EH (cell line): ENCODE measurements at places on chromosomes 11 and 22.

- DNase-seq = peak; percentile 5
Measured at GRCh38 chr22:23565305-23565914, 14.7 kb downstream of the IGLL1 start.

DNA sequence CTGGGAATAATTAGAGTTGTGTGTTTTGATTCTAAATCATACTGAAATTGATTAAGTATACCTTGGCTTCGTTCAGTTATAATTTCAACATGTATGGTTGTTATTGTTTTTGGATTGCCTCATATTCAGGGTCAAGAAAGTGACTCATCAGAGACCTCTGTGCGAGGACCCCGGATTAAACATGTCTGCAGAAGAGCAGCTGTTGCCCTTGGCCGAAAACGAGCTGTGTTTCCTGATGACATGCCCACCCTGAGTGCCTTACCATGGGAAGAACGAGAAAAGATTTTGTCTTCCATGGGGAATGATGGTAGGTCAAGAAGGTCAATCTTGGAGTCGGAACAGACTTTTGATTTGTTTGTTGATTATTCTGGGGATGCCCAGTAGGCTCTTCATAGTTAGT is 40.4 kb downstream of the KMT2A start:
- DNase-seq = no peak

DNA sequence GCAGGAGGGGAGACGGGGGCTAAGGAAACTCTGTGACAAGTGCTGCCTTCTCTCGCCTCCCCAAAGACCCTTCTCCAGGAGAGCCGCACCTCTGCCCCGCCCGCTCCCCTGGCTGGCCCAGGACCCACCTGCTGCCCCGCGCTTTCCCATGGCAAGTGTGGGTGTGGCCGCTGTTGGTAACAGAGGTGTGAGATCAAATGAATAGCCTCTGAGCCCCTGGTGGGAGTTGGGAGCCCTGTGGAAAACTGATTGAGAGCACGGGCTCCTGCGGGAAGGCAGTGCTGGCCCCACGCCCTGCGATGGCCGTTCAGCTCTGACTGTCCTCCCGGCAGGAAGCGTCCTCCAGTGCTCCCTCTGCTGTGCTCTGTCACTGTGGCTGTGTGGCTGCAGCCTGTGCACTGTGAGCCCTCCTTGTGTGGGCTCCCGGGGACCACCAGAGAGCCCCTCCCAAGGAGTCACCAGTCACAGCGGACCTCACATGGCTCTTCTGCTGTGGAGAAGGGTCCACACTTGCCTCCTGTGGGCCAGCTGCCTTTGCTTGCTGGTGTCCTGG is 1275.9 kb downstream of the BRD1 start:
- DNase-seq = no peak

GRCh38 chr11:66684635-66685034 is 6.9 kb upstream of the RBM4B start:
- DNase-seq = no peak

- DNase-seq = peak; percentile 97
Measured at GRCh38 chr22:24289114-24289513, 18.5 kb downstream of the SPECC1L start.

DNA sequence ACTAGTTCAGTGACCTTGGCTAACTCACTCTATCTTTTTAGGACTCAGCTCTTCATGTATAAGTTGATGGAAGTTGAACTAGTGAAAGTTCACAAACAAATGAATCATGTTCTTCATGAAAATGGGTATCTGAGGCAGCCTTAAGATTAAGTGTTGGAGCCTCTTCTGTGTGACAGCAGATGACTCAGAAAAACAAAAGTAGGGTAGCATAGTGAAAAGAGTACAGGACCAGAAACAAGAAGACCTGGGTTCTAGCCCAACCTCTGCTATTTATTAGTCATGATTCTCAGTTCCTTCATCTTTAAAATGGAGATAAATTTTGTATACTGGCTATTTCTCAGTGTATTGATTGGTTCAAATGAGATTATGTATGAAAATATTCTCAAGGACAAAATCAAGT is 60.2 kb downstream of the USP35 start:
- no peak for DNase-seq

- no peak for DNase-seq
Measured at GRCh38 chr11:65241692-65242091, 20.1 kb upstream of the POLA2 start.

DNA sequence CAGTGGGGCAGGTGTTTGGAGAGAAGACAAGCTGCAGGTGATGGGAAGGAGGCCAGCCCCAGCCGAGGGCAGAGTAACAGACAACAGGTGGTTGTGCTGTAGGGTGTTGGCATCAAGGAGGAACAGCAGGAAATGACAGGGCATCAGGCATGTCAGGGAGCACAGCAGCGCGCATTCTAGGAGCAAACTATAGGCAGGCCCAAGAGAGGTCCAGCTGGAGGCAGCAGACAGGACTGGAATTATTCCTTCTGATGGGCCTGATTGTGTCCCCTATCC is 13.6 kb downstream of the ADM start:
- DNase-seq = no peak

DNA sequence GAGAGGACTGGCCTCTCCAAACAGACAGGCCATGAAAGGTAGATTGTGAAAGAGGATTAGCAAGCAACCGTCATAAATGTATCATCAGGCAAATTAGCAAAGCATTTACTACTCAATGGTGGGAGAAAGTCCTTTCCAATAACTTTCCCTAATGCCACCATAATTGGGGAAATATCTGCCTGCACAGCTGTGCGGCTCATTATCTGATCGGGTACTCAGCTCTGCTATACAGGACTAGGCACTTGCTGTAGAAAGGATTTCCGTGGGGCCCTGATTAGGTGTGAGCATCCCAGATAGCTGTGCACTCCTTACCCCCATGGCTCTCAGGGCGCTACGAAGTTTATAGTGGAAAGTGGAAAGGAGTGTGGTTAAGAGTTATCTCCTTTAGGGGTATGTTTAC is 309.7 kb upstream of the PLET1 start:
- no peak for DNase-seq

GRCh38 chr22:50683994-50684371 is 11.4 kb downstream of the SHANK3 start:
- DNase-seq = no peak

- DNase-seq = no peak
Measured at GRCh38 chr11:34495239-34495723, 18.3 kb downstream of the ELF5 start.

DNA sequence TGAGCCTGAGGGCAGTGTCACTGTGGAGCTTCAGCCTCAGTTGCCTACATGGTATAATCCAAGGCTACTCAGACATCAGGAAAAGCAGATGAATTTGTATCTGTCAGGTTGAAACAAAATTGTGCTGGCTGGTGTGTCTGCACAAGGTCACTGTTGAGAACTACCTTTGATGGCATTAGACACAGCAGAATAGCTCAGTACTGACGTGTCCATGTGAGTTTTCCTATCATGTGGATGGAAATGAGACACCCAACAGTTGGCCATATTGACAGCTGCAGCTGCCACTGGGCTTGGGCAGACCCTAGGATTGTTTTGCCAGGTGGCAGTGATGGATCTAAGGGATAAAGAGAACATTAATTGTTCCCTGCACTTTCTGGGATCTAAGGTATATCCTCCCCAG is 15.8 kb downstream of the CCDC134 start:
- no peak for DNase-seq

DNA sequence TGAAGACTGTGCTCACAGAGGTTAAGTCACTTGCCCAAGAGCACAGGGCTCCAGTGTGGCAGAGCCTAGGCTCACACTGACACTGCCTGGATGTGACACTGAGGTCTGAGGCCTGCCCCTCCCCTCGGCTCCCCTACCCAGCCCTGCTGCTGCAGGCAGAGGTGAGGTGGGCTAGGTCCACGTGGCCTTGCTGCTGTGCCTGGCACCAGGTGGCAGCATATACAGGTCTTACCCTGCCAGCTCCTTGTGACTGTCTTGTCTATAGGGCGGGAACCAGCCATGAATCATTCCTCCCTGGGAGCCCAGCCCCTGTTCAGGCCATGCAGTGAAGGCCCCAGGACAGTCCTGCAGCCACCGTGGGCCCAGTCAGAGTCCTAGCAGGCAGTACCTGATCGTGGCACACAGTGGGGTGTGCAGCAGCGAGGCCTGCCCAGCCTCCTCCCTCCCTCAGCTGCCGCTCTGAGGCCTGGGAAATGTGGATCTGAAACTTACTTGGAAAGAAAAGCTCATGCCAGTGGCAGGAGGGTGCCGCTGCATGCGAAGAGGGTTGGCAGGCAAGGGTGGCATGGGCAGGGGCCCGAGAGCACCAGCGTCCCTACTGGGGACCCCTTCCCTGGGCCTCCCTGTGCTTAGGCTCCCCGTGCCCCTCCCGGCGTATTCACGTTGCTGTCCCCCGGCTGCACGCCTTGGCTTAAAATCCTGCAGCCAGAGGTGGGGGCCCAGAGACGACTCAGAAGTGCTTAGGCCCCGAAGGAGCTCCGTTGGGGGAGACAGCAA is 1.2 kb upstream of the CERK start:
- peak; percentile 83 for DNase-seq

DNA sequence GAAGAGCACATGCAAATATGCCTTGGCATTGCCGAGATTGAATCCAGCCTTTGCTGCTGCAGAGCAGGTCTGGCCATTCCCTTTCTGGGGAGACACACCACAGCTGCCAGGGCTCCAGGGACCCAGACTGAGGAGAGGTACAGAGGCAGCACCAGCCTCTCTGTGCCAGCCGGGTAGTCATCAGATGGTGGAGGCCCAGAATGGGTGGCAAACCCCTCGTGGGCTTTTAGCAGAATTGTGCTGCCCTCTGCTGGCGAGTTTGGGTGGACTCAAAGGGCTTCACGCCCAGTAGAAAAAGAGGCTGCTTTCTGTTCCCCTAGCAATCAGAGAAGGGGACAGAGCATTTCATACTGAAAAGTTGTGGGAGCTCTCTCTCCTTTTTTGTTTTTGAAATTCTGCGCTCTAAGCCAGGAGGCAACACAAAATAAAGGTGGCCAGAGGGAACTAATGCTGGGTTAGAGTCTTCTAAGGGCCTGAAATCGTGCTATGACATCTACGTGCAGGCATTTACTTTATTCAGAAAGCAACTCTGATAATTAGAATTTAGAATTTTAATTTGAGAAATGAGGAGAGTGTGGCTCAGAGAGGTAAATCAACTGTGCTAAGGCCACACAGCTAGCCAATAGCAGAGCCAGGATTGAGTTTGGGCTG is 158.8 kb upstream of the NAV2 start:
- peak; percentile 73 for DNase-seq

DNA sequence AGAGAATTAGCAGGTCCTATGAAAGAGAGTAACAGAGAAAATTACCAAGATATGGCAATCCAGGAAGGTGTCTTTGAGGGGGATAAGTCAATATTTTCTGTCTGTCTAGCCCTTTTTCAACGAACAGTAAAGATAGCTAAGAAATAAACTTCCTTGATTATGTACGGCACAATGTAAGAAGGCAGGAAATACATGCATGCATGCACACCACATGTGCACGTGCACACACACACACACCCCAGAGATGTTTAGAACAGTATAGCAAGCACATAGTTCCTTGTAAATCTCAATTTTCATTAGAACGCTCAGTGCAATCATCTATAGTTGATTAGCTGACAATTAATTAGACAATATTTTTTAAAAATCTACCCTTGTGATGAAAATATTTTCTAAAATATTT is 74.7 kb downstream of the MPPED2 start:
- no peak for DNase-seq

DNA sequence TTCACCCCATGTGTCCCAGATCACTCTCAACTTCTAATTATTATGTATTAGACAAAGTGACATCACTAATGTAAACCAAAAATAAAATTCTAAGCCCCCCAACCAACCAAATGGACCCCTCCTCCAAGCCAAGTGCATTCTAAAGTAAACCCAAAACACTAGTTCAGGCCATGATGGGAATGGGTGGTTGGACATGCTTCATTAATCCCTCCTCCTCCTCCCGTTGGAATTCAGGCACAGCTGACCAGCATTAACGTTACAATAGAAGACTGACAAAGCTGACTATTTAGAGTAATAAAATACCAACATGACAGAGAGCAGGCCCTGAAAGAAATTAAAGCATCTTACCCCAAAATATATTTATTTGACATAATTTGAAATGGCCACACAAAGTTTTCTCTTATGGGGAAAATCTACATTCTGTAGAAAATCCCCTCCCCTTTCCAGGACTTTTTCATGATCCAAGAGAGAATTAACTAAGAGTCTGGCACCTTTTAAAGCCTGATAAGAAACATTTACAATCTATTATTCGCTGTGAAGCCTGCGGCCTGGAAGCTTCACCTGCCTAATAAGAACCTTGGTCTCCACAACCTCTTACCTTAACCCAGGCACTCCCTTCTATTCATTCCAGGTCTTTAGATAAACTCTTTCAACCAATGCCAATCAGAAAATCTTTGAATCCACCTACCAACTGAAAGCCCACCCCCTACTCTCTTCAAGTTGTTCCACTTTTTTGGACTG is 948.5 kb upstream of the CCDC90B start:
- no peak for DNase-seq

GRCh38 chr11:68140496-68141245 is 19.5 kb upstream of the CHKA start:
- DNase-seq = no peak

DNA sequence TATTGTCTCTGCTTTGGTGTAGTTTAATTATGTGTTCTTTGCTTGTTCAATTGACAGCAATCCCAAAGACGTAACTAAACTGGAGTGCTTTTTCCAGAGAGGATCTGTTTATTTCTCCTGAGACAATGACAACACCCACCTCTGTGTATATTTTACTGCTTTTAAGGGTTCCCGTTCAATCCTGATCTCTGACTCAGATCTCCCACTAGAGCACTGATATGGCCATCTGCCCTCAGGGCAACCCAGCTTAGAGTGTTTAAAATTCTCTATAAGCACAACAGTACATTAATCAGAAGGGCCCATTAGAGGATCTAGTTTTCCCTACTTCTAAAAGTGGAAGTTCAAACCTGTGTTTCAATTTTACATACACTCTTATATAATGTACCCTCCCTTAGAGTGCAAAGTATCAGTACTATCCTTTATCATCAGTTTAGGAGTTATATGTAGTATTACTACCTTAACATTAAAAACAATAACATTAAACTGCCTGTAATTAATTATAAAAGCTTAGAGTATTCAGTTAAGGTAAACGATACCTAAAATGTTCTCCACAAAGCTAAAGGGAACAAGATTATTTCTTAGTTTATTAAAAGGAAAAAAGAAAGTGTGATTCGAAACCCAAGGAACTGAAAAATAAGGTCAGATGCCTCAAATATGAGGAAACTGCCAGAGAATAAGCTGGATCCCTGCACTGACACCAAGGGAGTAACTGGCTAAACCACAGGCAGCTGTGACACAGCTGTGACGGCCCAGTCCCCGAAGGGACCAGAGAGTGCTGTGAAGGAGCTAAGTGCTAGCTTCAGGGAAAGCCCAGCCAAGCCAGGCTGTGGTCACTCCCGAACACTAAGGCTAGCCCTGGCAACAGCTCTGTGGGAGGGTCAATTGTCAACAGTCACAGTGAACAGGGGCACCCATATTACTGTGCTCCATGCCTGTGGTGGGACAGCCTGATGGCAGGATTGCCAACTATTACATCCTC is 15.2 kb downstream of the UFD1 start:
- peak; percentile 92 for DNase-seq

- no peak for DNase-seq
Measured at GRCh38 chr11:126862664-126863243, 137.8 kb downstream of the KIRREL3 start.
